ENCODE measurements at places on chromosomes 6 and 20. TPM values are rescaled to one million over a fixed set of nuclear protein-coding genes. Genes with fewer than 3 reads are reported as not detected.

DNA sequence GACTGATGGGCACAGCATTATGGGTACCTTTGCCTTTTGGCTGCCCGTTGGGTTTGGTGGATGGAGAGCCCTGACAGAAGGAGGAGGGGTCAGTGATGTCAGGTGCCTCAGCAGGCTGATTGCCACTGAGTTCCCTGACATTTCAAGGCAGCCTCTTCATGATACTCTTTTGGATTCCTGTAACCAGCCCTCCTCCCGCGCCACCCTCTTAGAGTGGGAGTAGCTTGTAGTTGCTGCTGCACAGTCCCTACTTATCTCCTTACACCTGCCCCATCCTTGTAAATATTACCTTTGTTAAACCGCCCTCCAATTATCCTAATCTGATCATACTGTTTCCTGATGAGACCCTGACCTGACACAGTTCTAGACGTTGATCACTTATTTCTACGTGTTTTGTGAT is 140.0 kb downstream of the CFAP61 start:
- DNase-seq = no peak

DNA sequence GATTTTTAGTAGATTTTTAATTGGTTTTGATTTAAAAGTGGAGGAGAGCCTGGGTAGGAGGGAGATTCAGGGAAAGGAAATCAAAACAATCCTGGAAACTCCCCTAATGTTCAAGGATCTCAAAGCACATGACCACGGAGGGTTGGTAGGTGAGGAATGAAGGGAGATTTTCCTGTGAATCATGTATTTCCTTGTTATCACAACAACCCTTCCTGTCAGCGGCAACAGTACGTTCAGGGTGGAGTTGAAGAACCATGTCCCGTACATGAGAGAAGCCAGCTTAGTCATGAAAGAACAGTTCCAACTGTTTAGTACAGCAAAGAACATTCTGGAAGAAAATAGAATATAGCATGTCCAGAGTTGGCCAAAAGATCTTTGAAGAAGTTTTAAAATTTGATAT is 79.4 kb upstream of the SCAF8 start:
- no peak for DNase-seq

- no peak for DNase-seq
These were observed 77.9 kb upstream of the ID4 start for GRCh38 chr6:19759117-19759880.

GRCh38 chr6:67914419-67914818 is 720.7 kb upstream of the ADGRB3 start:
- no peak for DNase-seq

GRCh38 chr20:37111926-37112455 is 16.2 kb upstream of the RBL1 start:
- no peak for DNase-seq

- DNase-seq = no peak
These were observed 514.3 kb upstream of the IRAK1BP1 start for GRCh38 chr6:78353040-78353439.

DNA sequence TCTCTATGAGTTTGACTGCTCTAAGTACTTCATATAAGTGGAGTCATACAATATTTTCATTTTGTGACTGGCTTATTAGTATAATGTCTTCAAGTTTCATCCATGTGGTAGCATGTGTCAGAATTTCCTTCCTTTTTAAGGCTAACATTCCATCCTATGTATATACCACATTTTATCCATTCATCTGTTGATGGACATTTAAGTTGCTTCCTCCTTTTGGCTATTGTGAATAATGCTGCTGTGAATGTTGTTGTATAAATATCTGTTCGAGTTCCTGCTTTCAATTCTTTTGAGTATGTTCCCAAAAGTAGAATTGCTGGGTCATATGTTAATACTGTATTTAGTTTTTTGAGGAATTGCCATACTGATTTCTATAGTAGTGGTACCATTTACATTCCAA is 79.5 kb downstream of the PTPRA start:
- DNase-seq = no peak

- no peak for DNase-seq
These were observed 4.1 kb upstream of the CEP250 start for GRCh38 chr20:35451295-35451694.

DNA sequence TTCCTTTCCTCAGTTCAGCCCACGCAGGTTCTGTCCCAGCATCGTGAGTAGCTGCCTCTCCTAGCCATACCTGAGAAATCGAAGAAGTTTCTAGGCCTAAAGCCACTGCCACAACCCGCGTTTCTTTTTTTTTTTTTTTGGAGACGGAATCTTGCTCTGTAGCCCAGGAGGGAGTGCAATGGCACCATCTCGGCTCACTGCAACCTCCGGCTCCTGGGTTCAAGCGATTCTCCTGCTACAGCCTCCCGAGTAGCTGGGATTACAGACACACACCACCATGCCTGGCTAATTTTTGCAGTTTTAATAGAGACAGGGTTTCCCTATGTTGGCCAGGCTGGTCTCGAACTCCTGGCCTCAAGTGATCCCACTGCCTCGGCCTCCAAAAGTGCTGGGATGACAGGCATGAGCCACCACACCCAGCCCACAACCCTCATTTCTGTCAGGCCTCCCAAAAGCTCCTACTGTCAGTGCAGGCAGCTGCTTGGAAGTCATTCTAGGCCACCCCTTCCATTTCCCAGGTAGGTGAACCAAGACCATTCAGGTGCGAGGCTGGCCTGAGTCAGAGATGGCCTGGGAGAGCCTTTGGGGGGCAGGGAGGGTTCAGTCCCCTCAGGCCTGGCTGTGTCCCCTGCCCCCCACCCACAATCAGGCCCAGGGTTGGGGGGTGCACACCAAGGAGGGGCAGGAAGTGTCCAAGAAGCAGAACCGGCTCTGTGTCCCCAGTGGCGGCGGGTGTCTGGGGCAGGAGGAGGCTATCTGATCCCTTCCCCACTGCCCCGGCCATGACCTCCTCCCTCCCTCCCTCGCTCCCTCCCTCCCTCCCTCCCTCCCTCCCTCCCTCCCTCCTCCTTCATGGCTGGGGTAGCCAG is 47.2 kb downstream of the NOL4L start:
- DNase-seq = no peak

GRCh38 chr6:328136-328670 is 35.9 kb downstream of the DUSP22 start:
- peak; percentile 69 for DNase-seq

The EYA2 gene
- total RNA-seq = 1.5 TPM

The LTV1 gene
- 12.4 TPM for total RNA-seq
